ENCODE measurements at places on chromosomes 12 and 14. TPM values are rescaled to one million over a fixed set of nuclear protein-coding genes. Genes with fewer than 3 reads are reported as not detected.

GRCh38 chr14:84643446-84643845, 886.5 kb upstream of the FLRT2 start:
- no peaks in the 10 kb centered on the region for H3K36me3 ChIP-seq
- DNase-seq = no peak
- no peak overlapping the region for H3K4me3 ChIP-seq
- H3K27me3 ChIP-seq = no peaks in the 10 kb centered on the region
- H3K27ac ChIP-seq = no peak overlapping the region
- no peaks in the 10 kb centered on the region for H3K4me1 ChIP-seq

DNA sequence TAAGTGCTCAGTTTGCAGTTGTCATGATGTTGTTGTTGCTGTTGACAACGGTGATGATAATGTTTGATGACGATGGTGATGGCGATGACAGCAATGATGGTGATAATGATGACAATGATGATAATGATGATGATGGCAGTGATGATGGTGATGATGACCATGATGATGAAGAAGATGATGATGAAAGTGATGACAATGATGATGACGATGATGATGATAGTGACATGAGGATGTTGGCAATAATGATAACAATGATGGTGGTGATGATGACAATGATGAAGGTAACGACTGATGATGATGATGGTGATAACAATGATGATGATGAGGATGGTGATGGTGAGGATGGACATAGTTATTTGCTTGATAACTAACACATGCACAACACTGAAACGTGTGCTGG, 778.5 kb downstream of the VRK1 start:
- no peak for DNase-seq
- H3K27me3 ChIP-seq = no peaks in the 10 kb centered on the region
- no peaks in the 10 kb centered on the region for H3K4me1 ChIP-seq
- no peak overlapping the region for H3K27ac ChIP-seq

DDN gene
- polyA plus RNA-seq = not detected

GALNT9 gene
- polyA plus RNA-seq = not detected

PRR4 gene
- 1.0 TPM for polyA plus RNA-seq

ACYP1 gene
- polyA plus RNA-seq = 2.8 TPM

CLBA1 gene
- polyA plus RNA-seq = 0.76 TPM

Measured in CD14-positive monocyte (primary cell).